Stomach (tissue), 19 donors: ENCODE measurements at places on chromosomes 7 and 10.

DNA sequence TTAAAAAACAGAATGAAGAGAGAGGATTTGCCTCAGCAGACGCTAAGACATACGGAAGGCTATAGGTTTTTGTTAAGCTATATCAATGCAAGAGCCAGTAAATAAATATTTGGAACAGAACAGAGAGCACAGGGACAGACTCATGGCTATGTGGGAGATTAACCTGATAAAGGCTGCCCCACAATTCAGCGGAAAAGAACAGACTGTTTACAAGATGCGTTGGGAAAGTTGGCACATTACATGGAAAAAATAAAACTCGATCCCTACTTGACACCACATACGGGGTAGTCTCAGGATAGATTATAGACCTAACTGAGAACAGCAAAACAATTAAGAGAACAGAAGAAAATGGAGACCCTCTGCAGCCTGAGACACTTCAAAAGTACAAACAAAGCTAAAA is 10.8 kb downstream of the KCNH2 start:
- H3K4me1 ChIP-seq = peaks cover 95% of the 10 kb centered on the region
- no peak overlapping the region for H3K27ac ChIP-seq
- H3K4me3 ChIP-seq = no peak overlapping the region
- H3K27me3 ChIP-seq = peaks cover 57% of the 10 kb centered on the region
- DNase-seq = no peak

- no peak for DNase-seq
- H3K27ac ChIP-seq = no peak overlapping the region
- no peaks in the 10 kb centered on the region for H3K36me3 ChIP-seq
Observed at GRCh38 chr7:70585071-70585470, 546.9 kb upstream of the GALNT17 start.

DNA sequence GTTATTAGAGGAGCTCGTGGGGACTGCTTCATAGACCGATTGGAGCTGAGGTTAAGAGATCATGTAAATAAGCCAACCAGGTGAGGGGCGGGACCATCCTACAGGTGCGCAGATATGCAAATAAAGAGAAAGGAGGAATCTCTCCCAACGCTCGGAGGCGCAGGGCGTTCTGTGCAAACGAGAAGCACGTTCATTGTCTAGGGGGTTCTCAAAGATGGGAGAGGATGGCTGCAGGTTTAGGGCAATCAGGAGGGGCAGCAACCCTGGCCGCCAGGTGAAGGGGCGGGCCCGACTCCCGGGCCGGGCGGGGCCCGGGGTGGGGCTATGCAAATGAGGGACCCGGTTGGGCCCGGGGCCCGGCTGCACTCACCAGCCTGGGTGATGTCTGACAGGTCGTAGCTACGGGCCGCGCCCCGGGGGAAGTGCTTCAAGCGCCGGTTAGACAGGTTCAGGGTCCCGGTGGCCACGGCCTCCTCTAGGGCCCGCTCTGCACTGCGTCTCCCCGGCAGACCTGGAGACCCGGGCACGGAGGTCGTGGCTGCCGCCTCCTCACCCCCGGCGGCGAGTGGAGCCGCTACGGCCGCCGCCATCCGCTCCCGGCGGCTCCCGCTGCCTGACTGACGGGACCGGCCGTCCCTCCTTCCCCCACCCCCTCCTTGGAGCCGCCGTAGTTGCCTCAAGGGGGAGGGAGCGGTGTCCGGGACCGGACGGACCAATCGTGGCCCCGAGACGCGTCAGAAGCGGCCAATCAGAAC is at the start of gene LRCH4:
TSS of gene LRCH4 (minus strand) at position 619 of the 755 bp plus-strand sequence. CDS start at position 590, 29 bp downstream.
- peaks cover 16% of the 10 kb centered on the region for H3K27me3 ChIP-seq
- H3K4me1 ChIP-seq = peaks cover 50% of the 10 kb centered on the region
- DNase-seq = peak; percentile 73
- H3K36me3 ChIP-seq = peaks cover 22% of the 10 kb centered on the region
- peak within 1 kb of the TSS; percentile 89 for H3K4me3 ChIP-seq
- peak within 1 kb of the TSS; percentile 99 for H3K27ac ChIP-seq

DNA sequence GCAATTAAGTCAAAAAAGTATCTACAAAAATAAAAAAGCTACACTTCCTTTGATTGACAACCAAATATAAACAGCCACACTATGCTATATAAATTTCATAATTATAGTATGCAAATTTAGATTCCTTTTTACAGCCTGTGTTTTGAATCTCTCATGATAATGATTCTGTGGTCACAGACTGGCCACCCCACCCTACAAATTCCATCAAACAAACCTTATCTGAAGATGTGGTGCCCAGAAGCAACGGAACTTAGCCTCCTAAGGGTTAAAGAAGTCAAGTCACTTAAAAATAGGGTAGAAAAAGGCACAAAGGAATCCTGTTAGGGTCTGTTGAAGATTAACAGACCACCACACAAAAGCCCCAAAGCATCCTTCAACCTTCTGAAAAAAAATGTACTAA is 351.8 kb downstream of the INHBA start:
- no peak for DNase-seq
- no peaks in the 10 kb centered on the region for H3K4me1 ChIP-seq
- H3K27ac ChIP-seq = no peak overlapping the region
- no peaks in the 10 kb centered on the region for H3K27me3 ChIP-seq
- no peaks in the 10 kb centered on the region for H3K36me3 ChIP-seq
